ENCODE measurements at places on chromosomes 2 and 18.

DNA sequence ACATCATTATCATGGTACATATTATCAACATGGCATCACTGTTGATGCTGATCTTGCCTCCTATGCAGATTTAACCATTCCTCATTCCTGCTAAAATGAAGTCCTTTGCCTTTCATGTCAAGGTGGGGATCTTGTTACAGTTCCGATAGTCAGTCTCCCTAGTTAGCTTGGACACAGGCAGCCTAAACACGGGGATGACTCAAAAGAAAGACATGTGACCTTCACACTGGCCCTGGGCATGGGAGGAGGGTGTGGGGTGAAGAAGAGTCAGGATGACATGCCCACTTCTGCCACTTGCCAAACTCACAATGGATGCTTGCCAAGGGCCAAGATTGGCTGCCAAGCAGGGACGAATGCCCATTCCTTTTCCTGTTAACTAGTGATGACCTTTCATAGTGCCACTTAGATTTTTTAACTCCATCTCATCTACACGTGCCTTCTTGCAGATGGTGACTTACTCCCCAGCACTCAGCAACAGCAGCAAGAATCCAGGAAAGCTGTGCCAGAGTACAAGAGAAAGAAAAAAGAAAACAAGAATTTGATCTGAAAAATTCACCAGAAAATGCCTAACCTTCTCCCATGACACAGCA is 13.9 kb upstream of the SLC1A4 start:
- no peak for DNase-seq

GRCh38 chr18:55910296-55910695 is 322.3 kb upstream of the TCF4 start:
- DNase-seq: no peak

DNA sequence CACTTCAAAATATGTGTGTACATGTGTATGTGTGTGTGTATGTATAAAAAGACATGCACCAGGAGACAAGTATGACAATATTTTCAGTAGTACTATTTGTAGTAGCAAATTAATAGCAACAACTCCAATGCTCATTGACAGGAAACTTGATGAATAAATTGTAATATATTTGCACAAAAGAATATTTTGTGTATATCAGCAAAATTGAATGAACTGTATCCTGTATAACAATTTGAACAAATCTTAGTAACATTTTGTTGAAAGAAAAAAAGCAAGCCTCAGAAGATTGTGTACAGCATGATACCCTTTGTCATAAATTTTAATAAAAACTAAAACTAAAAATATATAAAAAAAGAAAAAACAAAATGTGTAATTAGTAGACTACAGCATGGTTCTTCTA is 1367.3 kb upstream of the TMEFF2 start:
- DNase-seq: no peak

GRCh38 chr2:216075510-216076485 is 5.8 kb downstream of the PECR start:
- no peak for DNase-seq

DNA sequence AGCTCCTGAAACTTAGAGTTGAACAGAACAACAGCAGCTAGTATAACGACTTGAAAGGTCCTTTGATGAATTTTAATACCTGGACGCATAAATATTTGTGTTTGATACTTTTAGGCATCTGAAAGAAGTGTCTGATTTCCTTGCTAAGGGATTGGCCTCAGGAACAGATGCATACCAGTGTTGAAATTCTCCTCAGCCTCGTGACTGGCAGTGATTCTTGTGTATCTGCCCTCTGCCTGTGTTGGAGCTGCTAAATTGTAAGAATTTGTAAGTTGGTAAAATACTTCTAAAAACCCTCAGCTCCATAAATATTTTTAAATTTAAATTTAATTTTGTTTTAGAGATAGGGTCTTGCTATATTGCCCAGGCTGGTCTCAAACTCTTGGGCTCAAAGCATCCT is 22.4 kb upstream of the SCYGR1 start:
- DNase-seq: no peak

DNA sequence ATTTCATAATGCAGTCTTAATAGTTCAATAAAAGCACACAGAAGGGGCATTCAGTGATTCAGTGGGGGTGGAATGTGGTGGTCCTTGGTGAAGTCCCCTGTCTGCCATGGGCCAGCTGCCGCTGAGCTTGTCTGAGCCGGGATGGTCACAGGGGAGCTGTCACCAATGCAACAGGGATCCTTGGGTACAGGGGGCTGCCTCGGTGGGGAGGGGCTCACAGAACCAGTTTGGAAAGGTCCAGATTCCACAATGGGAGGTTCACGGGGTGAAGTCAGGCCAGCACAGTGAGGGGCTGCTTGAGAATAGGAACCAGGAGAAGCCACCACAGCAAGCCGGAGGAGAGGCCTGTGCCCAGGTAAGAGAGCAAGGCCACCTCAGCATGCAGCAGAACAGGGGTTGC is 75.4 kb downstream of the GYPC start:
- no peak for DNase-seq

GRCh38 chr18:45850021-45850420 is 24.5 kb downstream of the SIGLEC15 start:
- DNase-seq: no peak

- no peak for DNase-seq
Observed at GRCh38 chr18:809985-810642, 1.9 kb downstream of the YES1 start.

DNA sequence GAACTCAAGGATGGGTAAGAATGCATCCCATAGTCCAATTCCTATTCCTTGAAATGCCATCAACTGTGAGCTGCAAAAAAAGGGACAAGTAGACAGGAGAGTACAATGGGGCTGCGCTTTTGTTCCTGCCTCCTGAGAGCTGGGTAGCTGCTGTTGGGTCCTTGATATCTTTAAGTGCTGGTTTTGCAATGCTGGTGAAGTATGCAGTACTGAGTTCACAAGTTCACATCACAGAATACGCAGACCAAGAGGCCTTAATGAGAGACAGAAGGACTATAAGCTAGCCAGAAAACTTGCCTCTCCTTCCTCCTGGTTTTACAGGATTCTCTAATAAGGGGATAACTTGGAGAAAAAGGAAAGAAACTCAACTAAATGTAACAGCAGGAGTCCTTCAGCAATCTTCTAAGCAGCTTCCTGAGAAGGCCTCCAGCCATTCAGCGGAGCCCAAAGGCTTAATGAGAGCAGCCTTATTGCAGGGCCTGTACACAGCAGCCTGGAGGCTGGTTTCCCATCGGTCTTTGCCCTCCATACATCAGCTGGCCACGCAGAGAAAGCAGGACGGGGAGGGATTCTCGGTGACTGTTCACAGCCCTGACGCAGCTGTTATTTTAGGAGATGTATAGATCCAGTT is 293.1 kb downstream of the CDCA7 start:
- DNase-seq: no peak

GRCh38 chr2:154263206-154263605 is 391.5 kb downstream of the GALNT13 start:
- no peak for DNase-seq

DNA sequence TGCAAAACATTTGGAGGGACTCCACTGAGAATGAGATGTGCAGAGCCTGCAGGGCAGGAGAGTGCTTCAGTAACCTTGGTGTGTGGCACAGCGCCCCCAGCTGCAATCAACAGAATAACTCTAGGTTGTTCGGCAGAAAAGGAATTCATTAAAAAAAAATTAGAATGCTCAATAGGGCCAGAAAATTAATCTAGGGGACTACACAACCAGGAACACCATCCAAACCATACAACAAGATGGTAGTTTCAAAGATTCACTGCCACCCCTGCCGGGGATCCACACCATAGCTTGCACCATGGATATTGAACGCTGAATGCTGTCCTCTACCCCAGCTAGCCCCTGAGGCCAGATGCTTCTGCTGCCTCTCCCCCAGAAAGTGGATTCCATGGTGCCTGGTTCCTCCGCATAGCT is 50.1 kb downstream of the THUMPD2 start:
- no peak for DNase-seq

DNA sequence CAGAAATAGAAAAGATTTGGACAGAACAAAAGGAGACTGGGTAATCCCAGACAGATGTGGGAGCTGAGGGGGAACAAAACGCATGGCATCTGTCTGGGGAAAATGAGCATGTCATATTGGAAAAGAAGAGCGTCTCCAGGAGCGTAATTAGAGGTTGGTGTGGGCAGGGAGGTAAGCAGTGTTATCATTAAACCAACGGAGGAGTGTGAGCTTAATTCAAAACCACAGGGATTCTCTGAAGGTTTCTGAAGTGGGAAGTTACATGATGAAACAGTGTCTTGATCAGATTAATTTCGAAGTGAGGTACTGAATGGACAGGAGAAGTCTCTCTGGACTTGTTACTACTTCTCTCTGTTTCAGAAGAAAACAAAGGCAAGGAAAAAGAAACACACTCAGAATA is 53.3 kb downstream of the DTNB start:
- no peak for DNase-seq

DNA sequence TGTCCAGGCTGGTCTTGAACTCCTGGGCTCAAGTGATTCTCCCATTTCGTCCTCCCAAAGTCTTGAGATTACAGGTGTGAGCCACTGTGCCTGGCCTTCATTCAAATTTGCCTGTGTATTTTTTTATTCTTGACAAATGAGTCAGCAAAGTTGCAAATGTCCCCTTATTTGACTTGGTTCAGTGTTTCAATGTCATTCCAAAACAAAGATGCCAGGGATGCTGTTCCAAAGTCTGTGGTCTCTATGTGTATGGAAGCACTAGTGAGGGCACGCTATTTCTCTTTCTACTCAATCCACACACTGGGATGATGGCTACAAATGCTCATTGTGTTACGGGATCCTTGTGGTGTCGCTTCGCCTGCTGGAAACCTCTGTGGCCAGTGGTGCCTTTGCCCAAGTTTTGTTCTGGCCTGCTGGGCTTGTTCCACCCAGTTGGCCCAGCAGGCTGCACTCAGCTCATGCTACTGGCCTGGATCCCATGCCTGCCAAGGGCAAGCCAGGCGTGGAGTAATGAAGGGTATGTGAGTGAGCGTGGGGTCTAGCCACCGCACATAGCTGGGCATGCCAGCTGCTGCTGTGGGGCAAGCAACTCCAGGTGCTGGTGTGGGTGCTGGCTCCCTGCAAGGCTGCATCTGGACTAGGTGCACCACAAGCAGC is 35.6 kb downstream of the FBXO48 start:
- no peak for DNase-seq

GRCh38 chr2:61670591-61671501 is 132.7 kb upstream of the XPO1 start:
- DNase-seq: no peak

- DNase-seq: no peak
Observed at GRCh38 chr2:129734343-129735034, 245.0 kb upstream of the RAB6C start.

GRCh38 chr2:226661789-226662545 is 137.7 kb downstream of the IRS1 start:
- DNase-seq: no peak

- no peak for DNase-seq
Observed at GRCh38 chr18:59357928-59358327, 1.1 kb downstream of the LMAN1 start.

GRCh38 chr2:112881217-112881985 is 29.6 kb upstream of the IL37 start:
- no peak for DNase-seq

DNA sequence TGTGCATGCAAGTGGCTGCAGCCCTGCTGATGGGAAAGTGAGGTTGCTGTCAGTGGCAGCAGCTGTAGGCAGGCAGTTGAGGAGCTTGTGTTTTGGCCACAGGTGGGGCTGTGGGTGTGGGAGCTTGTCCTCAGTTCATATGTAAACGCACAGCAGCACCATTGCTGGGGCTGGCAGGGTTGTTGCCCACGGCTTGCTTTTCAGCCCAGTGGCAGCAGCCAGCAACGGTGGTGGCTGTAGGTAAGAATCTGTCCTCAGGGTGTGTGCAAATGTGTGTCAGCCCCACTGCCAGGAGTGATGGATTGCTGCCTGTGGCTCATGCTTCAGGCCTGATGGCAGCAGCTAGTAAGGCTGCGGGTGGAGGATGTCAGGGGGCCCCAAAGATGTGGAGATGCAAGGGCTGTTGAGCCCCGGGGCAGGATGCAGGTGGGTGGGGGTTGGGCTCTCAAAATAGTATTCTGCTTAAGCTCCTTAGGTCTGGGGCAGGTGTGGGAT is 141.3 kb upstream of the THUMPD2 start:
- DNase-seq: no peak

DNA sequence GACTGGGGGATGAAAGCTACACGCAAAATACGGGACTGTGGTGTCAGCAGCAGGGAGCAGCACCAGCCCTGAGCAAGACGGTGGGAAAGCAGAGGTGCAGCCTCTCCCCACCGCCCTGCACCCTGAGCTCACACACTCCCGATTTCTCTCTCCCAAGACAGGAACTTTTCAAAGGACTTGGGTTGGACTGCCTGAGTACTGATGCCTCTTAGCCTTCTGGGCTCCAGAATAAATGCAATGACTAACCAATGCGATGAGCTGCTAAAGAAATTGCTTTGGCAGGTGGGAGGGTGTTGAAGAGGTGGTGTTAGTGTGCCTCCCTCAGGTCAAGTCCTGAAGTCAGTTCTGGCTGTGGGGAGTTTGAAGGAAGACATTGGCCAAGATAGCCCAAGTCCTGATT is 9.6 kb downstream of the TRIM54 start:
- no peak for DNase-seq

- no peak for DNase-seq
Observed at GRCh38 chr2:215531284-215531683, 95.4 kb upstream of the FN1 start.

GRCh38 chr2:235557903-235558302 is 64.1 kb downstream of the AGAP1 start:
- no peak for DNase-seq

DNA sequence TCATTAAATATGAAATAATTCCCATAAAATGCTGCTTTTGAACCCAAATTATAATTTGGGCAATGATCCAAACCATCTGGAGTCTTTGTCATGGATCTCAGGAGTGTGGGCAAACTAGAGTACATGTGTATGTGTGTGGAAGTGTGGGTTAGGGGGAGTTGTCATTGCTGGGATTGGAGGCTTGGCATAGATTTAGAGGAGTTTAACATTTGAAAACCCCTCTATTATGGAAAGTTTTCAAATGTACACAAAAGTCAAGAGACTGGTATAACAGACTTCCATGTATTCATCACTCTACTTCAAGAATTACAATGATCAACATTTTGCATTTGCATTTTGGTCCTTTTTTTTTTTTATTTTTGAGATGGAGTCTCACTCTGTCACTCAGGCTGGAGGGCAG is 159.1 kb downstream of the MEIS1 start:
- DNase-seq: no peak

DNA sequence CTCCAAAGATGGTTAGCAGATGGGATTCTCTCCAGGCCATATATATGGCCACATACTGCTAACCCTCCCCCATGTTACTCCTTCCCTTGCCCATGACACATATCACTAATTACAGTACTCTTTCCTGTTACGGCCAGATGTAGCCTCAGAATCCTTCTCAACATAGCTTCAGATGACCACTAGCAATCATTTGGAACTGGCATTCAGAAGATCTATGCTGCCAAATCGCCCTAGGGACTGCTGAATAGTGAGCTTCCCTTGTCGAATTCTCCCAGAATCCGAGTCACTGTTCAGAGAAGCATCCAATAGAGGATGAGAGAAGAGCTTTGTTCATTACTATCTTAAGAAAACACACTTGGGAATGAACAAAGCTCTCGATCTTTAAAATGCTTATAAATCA is 121.2 kb upstream of the TANK start:
- DNase-seq: no peak

GRCh38 chr2:208584378-208584985 is 177.9 kb downstream of the PTH2R start:
- no peak for DNase-seq

Data from stimulated activated CD8-positive, alpha-beta memory T cell treated with anti-CD3 and anti-CD28 coated beads, Interleukin-15, amount 100 ng/mL, for 4 hours (primary cell).